Peyer's patch (tissue), 4 donors: ENCODE measurements at places on chromosomes 4 and X. TPM values are rescaled to one million over a fixed set of nuclear protein-coding genes. Genes with fewer than 3 reads are reported as not detected.
A peak's percentile ranks its signal among the peaks of the same experiment; 100 is the strongest.

ACOT9 gene
- 29.7 TPM for total RNA-seq

EVC2 gene
- 32.2 TPM for total RNA-seq

PABPC1L2B gene
- not detected for total RNA-seq

EXOC1 gene
- total RNA-seq, result 33.9 TPM

DNA sequence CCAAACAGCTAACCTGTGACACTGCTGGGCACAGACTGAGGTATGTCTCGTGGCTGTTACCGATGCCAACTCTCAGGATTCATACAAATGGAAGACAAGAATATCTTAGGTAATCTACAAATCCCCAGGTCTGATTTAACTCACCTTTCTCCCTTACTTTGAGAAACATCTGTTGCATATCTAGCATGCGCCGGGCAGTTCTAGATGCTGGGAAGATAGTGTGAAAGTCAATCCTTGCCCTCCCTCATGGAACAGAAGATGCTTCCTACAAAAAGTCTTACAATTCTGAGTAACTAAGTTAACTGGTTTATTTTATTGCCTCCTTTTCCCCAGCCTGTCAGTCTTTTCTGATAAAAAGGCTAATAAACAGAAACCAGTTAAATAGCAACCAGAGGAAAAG, 212.2 kb upstream of the FAT1 start:
- H3K36me3 ChIP-seq, result no peaks in the 10 kb centered on the region
- H3K27me3 ChIP-seq, result no peaks in the 10 kb centered on the region
- DNase-seq, result no peak
- peak overlapping the region; percentile 12 for H3K4me3 ChIP-seq
- peaks cover 23% of the 10 kb centered on the region for H3K4me1 ChIP-seq
